ENCODE measurements at places on chromosomes 12 and 14.

DNA sequence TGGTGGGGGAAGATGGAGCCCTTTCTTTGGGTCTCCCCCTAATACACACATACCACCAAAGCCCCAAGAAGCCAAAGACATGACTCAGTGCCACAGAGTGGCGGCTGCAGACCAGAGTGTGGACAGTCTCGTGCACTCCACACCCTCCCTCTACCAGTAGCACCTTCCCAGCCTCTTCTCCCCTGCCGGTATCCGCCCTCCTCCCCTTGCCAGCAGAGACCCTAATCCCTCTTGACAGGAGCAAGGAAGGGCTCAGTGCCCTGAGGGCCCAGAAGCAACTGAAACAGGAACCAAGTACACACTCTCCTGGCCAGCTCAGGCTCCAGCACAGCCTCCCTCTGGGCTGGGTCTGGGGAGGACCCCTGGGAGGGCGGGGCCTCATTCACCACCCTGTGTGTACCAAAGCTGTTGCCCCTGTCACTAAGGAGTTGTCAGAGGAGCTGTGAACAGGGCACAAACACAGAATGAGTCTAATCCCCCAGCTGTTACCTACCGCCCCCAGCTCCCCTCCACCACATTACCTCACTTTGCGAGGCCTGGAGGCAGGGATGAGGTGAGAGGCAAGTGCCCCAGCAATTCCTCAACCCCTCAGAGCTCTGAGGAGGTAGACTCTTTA, 8.2 kb downstream of the SPRYD3 start:
- no peak for DNase-seq

- DNase-seq, result no peak
These were observed 6.0 kb upstream of the SIX1 start for GRCh38 chr14:60655119-60655897.

- no peak for DNase-seq
These were observed 116.3 kb downstream of the RTN1 start for GRCh38 chr14:59754256-59754655.

- DNase-seq, result no peak
These were observed 781.9 kb downstream of the VRK1 start for GRCh38 chr14:97578982-97579548.

GRCh38 chr14:54893151-54893760, 9.4 kb downstream of the GCH1 start:
- peak; percentile 45 for DNase-seq

- no peak for DNase-seq
These were observed 33.2 kb downstream of the DUSP6 start for GRCh38 chr12:89319122-89319521.

DNA sequence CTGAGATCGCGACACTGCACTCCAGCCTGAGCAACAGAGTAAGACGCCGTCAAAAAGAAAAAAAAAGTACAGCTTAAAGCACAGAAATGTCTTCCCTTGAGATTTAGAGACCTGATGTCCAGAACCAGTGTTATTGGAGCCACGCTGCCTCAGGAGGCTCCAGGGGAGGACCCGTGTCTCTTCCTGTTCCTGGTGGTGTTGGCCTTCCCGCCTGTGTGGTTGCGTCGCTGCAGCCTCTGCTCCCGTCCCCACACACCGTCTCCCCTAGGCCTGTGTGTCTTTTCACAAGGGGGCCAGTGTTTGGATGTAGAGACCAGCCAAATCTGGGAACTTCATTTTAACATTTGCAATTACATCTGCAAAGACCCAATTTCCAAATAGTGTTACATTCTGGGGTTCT, 8.6 kb upstream of the FBRSL1 start:
- DNase-seq, result no peak

- DNase-seq, result no peak
These were observed 7.5 kb downstream of the PSMC1 start for GRCh38 chr14:90263748-90264449.

DNA sequence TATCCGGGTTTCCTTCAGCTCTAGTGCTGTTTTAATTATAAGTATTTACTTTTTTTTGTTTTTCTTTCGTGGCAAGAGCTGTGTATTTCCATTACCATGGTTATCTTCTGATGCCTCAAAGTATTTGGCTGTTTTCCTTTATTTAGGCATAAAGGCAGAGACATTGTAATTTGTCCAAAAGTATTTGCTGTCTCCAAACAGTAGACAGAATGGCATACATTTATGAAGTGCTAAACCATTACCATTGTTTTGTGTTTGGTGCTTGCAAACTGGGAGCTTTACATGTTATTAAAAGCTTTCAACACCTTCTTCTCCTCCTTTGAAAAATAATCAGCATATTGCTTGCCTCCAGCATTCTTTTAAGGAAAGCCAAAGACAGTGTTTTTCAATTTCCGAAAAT, 46.3 kb downstream of the FLRT2 start:
- DNase-seq, result no peak

GRCh38 chr14:49617852-49618519, 2.4 kb downstream of the RPL36AL start:
- no peak for DNase-seq

- DNase-seq, result no peak
These were observed 45.9 kb downstream of the PPP1R13B start for GRCh38 chr14:103801459-103801858.

DNA sequence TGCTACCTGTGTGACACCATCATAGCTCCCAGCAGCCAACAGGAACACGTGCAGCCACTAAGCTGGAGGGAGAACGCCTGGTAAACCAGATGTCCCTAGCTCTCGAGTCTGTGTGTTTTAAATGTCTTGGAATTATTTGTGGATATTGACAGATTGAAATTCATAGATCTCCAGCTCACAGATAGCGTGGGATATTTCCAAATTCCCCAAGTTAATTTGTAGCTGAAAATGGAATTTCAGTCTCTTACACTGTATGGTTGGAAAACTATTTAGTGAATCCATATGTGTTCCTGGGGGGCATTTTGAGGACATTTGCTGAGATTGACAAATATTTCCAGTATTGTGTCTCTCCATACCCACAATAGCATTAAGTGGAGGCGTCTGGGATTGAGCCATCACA, 618.6 kb upstream of the TMEM132C start:
- DNase-seq, result no peak

DNA sequence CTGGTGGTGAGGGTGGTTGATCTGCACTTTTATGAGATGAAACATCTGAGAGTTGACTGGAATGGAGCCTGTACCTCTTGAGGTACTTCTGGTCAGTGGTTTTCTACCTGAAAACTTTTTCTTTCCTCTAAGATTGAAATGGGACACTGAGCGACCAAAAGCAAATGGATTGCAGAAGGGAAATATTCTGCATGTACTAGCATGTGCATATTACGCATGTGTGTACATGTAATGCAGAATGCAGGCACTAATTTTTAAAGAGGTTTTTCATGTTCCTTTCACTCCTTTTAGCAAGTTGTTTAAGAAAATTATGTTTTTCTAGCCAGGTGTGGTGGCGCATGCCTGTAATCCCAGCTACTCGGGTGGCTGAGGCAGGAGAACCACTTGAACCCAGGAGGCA, 28.7 kb upstream of the EID3 start:
- DNase-seq, result no peak

- no peak for DNase-seq
These were observed 92.7 kb downstream of the PHETA1 start for GRCh38 chr12:111276146-111276545.

GRCh38 chr14:63164108-63164683, 40.0 kb upstream of the RHOJ start:
- no peak for DNase-seq

DNA sequence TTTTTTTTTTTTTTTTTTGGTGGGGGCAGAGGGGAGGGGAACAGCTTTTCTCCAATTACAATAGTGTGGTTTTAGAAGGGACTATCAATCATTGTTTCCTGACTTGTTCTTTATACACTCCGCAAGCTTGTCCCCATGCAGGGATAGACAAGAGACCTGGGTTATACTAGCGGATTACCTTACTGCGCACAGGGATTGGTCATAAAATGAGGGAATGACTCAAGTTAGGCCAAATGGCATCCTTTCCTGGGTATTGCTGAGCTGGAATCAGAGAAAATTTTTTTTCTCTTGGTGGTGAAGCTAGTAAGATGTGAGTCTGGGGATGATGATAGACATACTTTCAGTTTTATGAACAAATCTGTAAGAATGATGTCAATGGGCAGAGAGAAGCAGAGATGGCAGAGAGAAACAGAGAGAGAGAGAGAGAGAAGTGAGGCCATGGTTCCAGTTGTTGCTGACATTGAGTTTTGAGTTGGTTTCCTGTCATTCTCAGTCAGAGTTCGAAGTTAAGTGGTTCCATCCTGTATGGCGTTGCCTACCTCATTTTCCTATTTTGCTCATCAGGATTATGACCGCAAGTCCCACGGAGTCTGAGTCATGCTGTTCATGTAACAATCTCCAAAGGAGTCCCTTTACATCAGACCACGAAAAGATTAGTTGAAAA, 59.1 kb upstream of the OTOGL start:
- DNase-seq, result no peak

GRCh38 chr12:65613692-65614091, 210.6 kb upstream of the HMGA2 start:
- no peak for DNase-seq

Measured in heart right ventricle (tissue), 16 donors.